ENCODE measurements at places on chromosomes 3 and 15. TPM values are rescaled to one million over a fixed set of nuclear protein-coding genes. Genes with fewer than 3 reads are reported as not detected.

The PLSCR1 gene
- 22.4 TPM for total RNA-seq

- DNase-seq = no peak
Measured at GRCh38 chr3:114351822-114352145, 58.0 kb downstream of the TIGIT start.

The ZNF860 gene
- 0.13 TPM for total RNA-seq

- DNase-seq = no peak
Measured at GRCh38 chr15:73313861-73314260, 54.9 kb downstream of the HCN4 start.

GRCh38 chr3:18127174-18127858 is 297.8 kb downstream of the SATB1 start:
- DNase-seq = no peak

DNA sequence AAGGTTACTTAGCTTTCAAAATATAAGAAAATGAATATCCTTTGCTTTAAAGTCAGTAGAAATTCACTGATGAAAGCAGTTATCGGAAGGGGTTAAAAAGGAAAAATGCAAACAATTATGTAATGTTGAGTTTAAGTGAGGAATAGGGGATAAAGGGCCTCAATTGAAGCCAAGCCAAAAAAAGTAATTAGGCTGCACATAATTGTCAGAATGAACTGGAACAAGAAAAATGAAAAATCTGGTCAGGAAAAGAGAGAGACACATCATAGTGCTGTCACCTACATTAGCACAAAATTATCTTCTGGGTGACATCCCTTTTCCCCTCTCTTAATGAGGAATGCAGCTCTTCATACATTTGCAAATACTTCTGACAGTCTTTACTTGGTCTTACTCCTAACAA is 48.8 kb upstream of the PIK3R4 start:
- no peak for DNase-seq

DNA sequence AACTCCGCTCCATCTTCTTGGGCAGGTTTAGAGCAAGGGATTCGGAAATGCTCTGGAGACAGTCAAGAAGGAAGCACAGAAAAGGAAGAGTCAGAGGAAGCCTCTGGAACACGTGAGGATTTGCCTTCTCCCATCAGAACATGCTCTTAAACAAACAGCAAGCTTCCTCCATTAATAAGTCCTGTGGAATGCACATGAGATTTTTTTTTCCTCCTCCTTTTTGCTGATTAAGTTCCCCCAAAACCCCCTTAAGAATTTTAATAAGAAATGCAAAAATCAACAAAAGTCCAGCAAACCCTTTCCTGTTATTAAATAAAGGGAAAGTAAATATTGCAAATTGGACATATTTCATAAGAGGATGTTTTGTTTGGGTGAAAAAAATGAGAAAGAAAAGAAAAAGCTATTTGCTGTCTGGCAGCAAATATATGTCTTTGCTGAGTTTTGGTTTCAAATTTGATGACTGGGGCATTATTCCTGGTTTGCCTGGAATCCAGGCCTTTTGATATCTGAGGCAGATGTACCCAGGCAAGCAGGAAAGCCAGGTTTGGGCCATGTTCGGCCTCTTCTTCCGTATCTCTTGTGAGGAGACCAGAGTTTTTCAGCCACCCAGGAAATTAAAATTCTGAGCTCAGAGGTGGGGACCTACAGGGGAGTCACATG is 7.9 kb upstream of the TSEN2 start:
- no peak for DNase-seq

GRCh38 chr3:63877737-63878393 is 14.2 kb downstream of the ATXN7 start:
- DNase-seq = no peak

DNA sequence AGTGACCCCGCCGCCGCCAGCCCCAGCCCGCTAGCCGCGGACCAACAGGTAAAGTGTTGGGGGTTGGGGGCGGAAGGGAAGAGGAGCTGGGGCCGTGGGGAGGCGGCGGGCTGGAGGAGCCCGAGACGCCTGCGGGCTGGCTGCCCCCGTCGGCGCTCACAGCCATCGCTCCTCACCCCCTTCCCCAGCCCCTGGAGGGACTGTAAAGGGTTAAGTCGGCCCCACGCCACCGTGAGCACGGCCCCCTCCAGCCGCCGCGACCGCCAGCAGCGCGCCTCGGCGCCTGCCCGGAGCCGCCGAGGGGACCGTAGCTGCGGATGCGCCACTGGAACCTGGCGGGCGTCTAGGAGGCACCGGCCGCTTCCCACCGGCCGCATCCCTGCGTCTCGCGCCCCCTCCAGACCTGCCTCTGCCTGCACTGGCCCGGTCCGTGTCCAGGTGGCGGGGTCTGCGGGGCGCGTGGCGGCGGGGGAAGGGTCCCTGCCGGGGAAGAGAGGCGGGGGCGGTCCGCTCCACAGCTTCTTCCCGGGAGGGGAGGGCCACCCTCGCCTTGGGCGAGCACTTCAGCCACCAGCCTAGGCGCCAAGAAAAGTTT is 522 bp downstream of the MED12L start:
- DNase-seq = peak; percentile 4

GRCh38 chr15:50939911-50940310 is 31.4 kb downstream of the AP4E1 start:
- DNase-seq = no peak

- DNase-seq = no peak
Measured at GRCh38 chr3:117790235-117790987, 1080.8 kb downstream of the TUSC7 start.

The CEP63 gene
- 18.3 TPM for total RNA-seq

GRCh38 chr3:129320261-129320660 is 41.6 kb downstream of the HMCES start:
- DNase-seq = no peak

- no peak for DNase-seq
Measured at GRCh38 chr3:123476967-123477750, 28.3 kb upstream of the ADCY5 start.

The IL5RA gene
- total RNA-seq = 0.35 TPM

The P3H2 gene
- 0.40 TPM for total RNA-seq
